ENCODE measurements at places on chromosomes 4 and X. TPM values are rescaled to one million over a fixed set of nuclear protein-coding genes. Genes with fewer than 3 reads are reported as not detected.
A peak's percentile ranks its signal among the peaks of the same experiment; 100 is the strongest.

DNA sequence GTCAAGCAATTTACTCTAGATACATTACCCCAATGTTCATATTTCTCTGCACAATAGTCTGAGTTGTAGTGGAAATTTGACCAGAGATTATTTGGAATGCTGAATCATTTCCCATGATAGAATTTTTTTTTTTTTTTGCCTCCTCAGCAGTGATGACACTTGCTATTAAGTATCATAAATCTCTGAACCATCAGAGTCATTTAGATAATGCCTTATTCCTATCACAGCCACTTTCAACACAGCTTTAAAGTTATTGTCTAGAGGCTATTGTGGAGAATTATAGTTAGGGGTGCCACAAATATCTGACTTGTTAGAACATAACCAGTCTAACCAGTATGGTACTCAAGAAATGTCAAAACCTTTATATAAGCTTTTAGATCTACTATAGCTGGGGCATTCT, 79.8 kb downstream of the LCORL start:
- ATAC-seq, result peak; percentile 49

- peak; percentile 29 for ATAC-seq
Measured at GRCh38 chr4:76216975-76217814, 3.6 kb upstream of the SCARB2 start.

GRCh38 chrX:109890910-109891502, 111.9 kb upstream of the TMEM164 start:
- ATAC-seq, result peak; percentile 59

DNA sequence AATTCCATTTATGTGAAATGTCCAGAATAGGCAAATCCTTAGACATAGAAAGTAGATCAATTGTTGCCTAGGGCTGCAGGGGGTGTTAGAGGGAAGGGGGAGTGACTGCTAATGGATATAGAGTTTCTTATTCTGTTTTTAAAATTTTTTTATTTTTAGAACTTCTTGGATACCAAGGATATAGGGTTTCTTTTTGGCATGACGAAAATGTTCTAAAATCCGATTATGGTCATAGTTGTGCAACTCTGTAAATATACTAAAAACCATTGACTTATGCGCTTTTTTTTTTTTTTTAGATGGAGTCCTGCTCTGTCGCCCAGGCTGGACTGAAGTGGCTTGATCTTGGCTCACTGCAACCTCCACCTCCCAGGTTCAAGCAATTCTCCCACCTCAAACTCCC, 125.2 kb upstream of the USP9X start:
- ATAC-seq, result no peak

- no peak for ATAC-seq
Measured at GRCh38 chrX:154717824-154718223, 33.1 kb downstream of the GAB3 start.

GRCh38 chr4:41359422-41359775, 102.7 kb downstream of the UCHL1 start:
- no peak for ATAC-seq

- peak; percentile 23 for ATAC-seq
Measured at GRCh38 chrX:2889045-2889605, 40.0 kb downstream of the ARSD start.

MAPK10 gene
- 4.3 TPM for total RNA-seq

GPC4 gene
- 2.7 TPM for total RNA-seq

UGT2B15 gene
- not detected for total RNA-seq

Data from esophagus mucosa (tissue), 1 donor.